A549 treated with ZK216348 at 1 μM for 4 hours (cell line): ENCODE measurements at places on chromosomes 3 and 15. TPM values are rescaled to one million over a fixed set of nuclear protein-coding genes. Genes with fewer than 3 reads are reported as not detected.

FOXL2 gene
- 2.5 to 6.0 TPM (median 4.8 TPM) in 5 replicates for total RNA-seq

CSTA gene
- total RNA-seq: 0.71 to 1.5 TPM (median 0.88 TPM) in 5 replicates

SEC11A gene
- total RNA-seq: 326 to 505 TPM (median 354 TPM) in 5 replicates

TRIM71 gene
- not detected in 5 replicates for total RNA-seq

AP2M1 gene
- total RNA-seq: 286 to 326 TPM (median 314 TPM) in 5 replicates

DOCK3 gene
- total RNA-seq: 0.35 to 0.46 TPM (median 0.39 TPM) in 5 replicates

SEMA5B gene
- 0.06 to 0.41 TPM (median 0.19 TPM) in 5 replicates for total RNA-seq

GASK1A gene
- not detected in 5 replicates for total RNA-seq

PLAAT1 gene
- 0.18 TPM in 1 of 5 replicates, not detected in the others for total RNA-seq

STRIT1 gene
- total RNA-seq: not detected in 5 replicates

PIF1 gene
- total RNA-seq: 11.6 to 25.2 TPM (median 19.5 TPM) in 5 replicates

SSUH2 gene
- 0.65 to 1.1 TPM (median 0.93 TPM) in 5 replicates for total RNA-seq

CNTN4 gene
- total RNA-seq: not detected in 5 replicates

LRRC28 gene
- total RNA-seq: 12.7 to 18.7 TPM (median 14.5 TPM) in 5 replicates

GHSR gene
- not detected in 5 replicates for total RNA-seq

CHRD gene
- 0.07 to 0.42 TPM (median 0.15 TPM) in 5 replicates for total RNA-seq

FSIP1 gene
- 0.33 to 1.0 TPM (median 0.62 TPM) in 5 replicates for total RNA-seq

CHL1 gene
- total RNA-seq: not detected in 5 replicates

FOXB1 gene
- not detected in 5 replicates for total RNA-seq

ERC2 gene
- total RNA-seq: 0.31 to 0.52 TPM in 2 of 5 replicates, not detected in the others

CLDN18 gene
- total RNA-seq: not detected in 5 replicates

TMC3 gene
- total RNA-seq: not detected in 5 replicates

TGM4 gene
- total RNA-seq: 0.08 to 0.12 TPM in 2 of 5 replicates, not detected in the others

LOXL1 gene
- 0.34 to 1.7 TPM (median 0.55 TPM) in 5 replicates for total RNA-seq

SRGAP3 gene
- 0.49 to 0.98 TPM (median 0.79 TPM) in 5 replicates for total RNA-seq
